ENCODE measurements at places on chromosomes 3 and 15. TPM values are rescaled to one million over a fixed set of nuclear protein-coding genes. Genes with fewer than 3 reads are reported as not detected.

TICRR gene
- 24.1 TPM for total RNA-seq

MESP2 gene
- total RNA-seq, result 0.70 TPM

PRICKLE2 gene
- 6.0 TPM for total RNA-seq

GP5 gene
- total RNA-seq, result 0.25 TPM

- no peak overlapping the region for H3K4me3 ChIP-seq
- H3K4me1 ChIP-seq, result no peaks in the 10 kb centered on the region
- H3K36me3 ChIP-seq, result no peaks in the 10 kb centered on the region
- H3K27ac ChIP-seq, result no peak overlapping the region
- no peak for DNase-seq
Measured at GRCh38 chr3:181892848-181893247, 181.1 kb downstream of the SOX2 start.

GRCh38 chr15:36622197-36622795, 42.9 kb downstream of the CDIN1 start:
- no peak overlapping the region for H3K27ac ChIP-seq
- no peak for DNase-seq
- no peak overlapping the region for H3K4me3 ChIP-seq
- H3K4me1 ChIP-seq, result no peaks in the 10 kb centered on the region
- no peaks in the 10 kb centered on the region for H3K36me3 ChIP-seq
- H3K27me3 ChIP-seq, result no peaks in the 10 kb centered on the region

GRCh38 chr15:93706495-93707292, 524.7 kb upstream of the MCTP2 start:
- H3K27ac ChIP-seq, result no peak overlapping the region
- no peaks in the 10 kb centered on the region for H3K4me1 ChIP-seq

GRCh38 chr3:13162549-13163320, 89.5 kb upstream of the IQSEC1 start:
- H3K4me3 ChIP-seq, result no peak overlapping the region
- DNase-seq, result no peak
- H3K27ac ChIP-seq, result no peak overlapping the region
- H3K4me1 ChIP-seq, result no peaks in the 10 kb centered on the region

DNA sequence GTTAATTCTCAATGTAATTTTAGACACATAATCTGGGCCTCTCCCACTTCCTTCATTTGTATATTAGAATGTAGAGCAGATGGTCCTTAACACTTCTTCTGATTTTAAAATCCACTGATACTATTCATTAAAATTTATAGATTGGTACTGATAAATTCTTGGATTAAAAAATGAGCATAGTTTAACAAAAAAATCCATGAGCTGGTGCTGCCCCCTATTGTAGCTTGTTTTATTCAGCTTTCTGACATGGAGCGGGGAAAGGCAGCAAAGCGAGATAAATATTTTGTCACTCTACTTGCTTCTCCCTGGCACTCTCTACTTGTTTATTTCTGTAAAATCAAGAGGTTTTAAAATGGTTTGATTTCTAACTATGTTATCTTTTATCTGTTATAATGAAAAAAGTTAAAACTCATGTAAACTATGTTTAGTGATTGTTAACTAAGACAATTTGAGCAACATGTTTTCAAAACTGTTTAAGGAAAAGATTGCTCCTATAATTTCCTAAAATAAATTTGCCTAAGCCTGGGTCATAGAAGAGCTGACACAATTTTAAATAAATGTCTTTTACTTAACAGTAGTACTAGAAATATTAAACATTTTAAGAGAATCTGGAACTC, 26.5 kb upstream of the PLOD2 start:
- no peaks in the 10 kb centered on the region for H3K36me3 ChIP-seq
- no peak overlapping the region for H3K4me3 ChIP-seq
- no peaks in the 10 kb centered on the region for H3K4me1 ChIP-seq
- no peak overlapping the region for H3K27ac ChIP-seq
- DNase-seq, result peak; percentile 39

GRCh38 chr3:186236357-186237020, 125.5 kb downstream of the DGKG start:
- no peaks in the 10 kb centered on the region for H3K36me3 ChIP-seq
- no peak overlapping the region for H3K4me3 ChIP-seq
- peaks cover 4% of the 10 kb centered on the region for H3K4me1 ChIP-seq
- H3K27ac ChIP-seq, result no peak overlapping the region
- DNase-seq, result no peak

DNA sequence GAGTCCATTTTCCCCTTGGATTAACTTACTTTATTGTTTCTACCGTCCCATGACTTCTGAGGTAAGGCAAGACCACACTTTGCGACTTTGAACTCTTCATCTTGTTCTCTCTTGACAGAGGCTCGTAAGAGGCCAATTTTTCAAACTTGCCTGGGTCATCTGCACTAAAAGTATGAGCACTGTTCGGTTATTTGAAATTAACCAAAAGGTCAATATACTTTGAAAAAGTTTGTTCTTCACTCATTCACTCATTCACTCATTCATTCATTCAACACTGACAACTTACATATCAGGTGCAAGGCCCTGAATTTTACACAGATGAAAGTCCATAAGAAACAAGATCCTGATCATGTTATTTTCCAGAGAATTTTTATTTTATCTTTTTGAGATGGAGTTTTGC, 57.9 kb downstream of the ATP1B3 start:
- no peaks in the 10 kb centered on the region for H3K27me3 ChIP-seq
- DNase-seq, result no peak
- H3K27ac ChIP-seq, result no peak overlapping the region
- H3K4me1 ChIP-seq, result no peaks in the 10 kb centered on the region

Measured in Caco-2 (cell line).